Stimulated activated CD4-positive, alpha-beta T cell treated with anti-CD3 and anti-CD28 coated beads, TNF-alpha, amount 100 ng/mL, for 4 hours (primary cell): ENCODE measurements at places on chromosomes 1 and 21.

DNA sequence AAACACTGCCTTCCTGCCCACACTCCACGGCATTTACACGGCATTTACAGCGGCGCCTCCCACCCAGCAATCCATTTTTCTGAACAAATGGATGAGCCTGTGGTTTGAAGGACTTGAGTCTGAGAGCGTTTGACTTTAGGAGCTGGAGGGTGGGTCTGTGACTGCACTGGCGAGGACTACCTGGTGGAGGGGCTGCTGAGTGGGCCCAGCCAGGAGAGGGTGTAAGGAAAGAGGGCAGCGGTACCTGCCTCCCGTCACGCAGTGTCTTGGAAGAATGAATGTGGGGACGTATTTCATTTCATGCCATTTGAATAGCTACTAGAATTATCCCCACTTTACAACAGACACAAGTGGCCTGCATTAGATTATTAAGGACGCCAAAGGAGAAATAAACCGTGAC is 62.9 kb downstream of the B3GALT5 start:
- DNase-seq, result no peak

- DNase-seq, result no peak
These were observed 20.8 kb downstream of the OBSCN start for GRCh38 chr1:228228601-228229074.

DNA sequence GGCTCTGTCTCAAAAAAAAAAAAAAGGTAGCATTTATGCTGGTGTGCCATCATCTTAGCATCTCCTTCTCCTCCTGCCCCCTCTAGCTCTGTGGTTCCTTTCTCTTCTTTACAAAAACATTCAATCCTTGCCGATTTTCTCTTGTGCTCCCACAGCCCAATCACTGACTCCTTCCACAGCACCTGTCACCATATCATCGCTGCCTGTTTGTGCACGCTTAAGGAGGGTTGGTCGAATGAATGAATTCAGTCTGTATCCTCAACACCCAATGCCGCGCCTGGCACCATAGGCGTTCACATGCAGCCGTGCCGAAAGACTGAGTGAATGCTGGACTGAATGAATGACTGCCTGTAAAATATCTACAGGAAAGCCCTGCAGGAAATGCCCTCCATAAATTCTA is 7.9 kb downstream of the RNU5D-1 start:
- DNase-seq, result no peak

GRCh38 chr1:219812491-219813203 is 115.7 kb downstream of the SLC30A10 start:
- no peak for DNase-seq

GRCh38 chr1:116545359-116545705 is 25.5 kb downstream of the CD58 start:
- DNase-seq, result no peak

DNA sequence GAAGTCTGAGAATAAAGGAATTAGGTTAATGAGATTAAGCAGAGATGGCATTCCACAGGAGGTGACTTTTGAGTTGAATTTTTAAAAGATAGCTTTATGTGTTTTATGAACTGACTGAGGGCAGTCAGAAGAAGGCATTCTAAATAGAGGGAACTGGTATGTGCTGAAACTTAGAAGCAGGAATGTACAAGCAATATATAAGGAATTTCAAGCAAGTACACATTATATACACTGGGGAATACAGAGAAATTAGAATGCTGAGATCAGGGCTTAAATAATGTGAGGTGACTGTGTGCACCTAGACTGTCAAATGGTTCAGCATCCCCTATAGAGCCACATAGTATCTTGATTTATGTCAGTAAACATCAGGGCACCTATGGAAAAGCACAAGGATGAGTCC is 19.3 kb downstream of the WNT2B start:
- no peak for DNase-seq

- no peak for DNase-seq
These were observed 101.5 kb upstream of the TLR5 start for GRCh38 chr1:223244366-223245103.

- no peak for DNase-seq
These were observed at the start of gene BRINP2 for GRCh38 chr1:177170756-177171535. Gene BRINP2 (plus strand): TSS chr1:177170958. CDS start chr1:177229877, 58,919 bp downstream.

- DNase-seq, result no peak
These were observed 560 bp upstream of the CSDE1 start for GRCh38 chr1:114758256-114758832.

GRCh38 chr1:6331543-6332273 is 61.9 kb downstream of the ACOT7 start:
- DNase-seq, result no peak

DNA sequence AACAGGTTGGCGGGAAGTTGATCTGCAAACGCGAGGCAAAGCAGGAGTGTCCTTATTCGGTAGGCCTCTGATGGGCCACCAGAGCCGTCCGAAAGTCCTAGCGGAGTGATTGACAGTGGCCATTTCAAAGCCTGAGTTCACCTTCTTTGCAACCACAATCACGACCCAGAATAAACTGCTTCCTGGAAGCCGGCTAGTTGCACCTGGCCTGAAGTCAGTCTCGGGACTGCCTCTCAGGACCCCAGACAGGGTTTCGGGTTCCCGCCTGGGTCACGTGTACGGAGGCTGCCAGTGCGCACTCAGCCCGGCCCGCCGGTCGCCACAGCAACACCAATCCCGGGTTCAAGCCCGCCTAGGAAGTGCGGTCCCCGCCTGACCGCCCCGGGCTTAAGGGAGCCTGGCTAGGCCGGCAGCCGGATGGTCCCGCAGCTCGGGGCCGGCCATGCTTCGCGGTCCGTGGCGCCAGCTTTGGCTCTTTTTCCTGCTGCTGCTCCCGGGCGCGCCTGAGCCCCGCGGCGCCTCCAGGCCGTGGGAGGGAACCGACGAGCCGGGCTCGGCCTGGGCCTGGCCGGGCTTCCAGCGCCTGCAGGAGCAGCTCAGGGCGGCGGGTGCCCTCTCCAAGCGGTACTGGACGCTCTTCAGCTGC is at the start of gene TOR3A:
TOR3A (plus strand) TSS at position 384 of the 646 bp plus-strand sequence; CDS start at position 443, 59 bp downstream.
- DNase-seq, result peak; percentile 53

DNA sequence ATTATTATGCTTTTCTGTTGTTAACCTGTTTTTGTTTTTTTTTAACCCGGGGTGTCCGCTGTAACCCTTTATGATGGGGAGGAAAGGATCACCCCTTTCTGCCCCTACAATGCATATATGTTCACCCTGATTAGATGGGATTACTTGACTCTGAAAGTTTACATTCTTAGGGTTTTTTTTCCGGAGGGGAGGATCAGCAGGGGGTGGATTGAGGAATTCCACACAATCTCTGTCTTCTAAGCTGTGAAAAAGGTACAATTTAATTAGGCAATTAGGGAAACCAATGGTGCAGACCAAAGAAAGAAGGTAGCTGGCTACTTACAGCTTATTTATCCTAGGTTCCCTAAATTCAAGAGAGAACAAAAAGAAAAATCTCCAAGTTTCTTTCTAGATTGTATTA is 58.3 kb downstream of the EDEM3 start:
- DNase-seq, result no peak

GRCh38 chr1:207861442-207862177 is 49.3 kb downstream of the CD34 start:
- DNase-seq, result no peak

- no peak for DNase-seq
These were observed 123.2 kb downstream of the NTNG1 start for GRCh38 chr1:107264007-107264406.

GRCh38 chr1:97820470-97821188 is 100.2 kb downstream of the DPYD start:
- DNase-seq, result no peak

DNA sequence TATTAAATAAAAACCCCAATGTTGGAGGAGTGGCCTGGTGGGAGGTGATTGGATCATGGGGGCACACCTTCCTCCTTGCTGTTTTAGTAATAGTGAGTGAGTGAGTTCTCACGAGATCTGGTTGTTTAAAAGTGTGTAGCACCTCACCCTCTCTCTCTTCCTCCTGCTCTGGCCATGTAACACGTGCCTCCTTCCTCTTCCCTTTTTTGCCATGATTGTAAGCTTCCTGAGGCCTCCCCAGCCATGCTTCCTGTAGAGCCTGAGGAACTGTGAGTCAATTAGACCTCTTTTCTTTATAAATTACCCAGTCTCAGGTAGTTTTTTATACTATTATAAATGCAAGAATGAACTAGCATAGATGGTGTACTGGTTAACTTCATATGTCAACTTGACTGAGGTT is 68.0 kb downstream of the CCDC30 start:
- DNase-seq, result no peak

- DNase-seq, result no peak
These were observed 198.8 kb downstream of the CRB1 start for GRCh38 chr1:197466813-197467212.

GRCh38 chr1:97870589-97870988 is 50.2 kb downstream of the DPYD start:
- no peak for DNase-seq

DNA sequence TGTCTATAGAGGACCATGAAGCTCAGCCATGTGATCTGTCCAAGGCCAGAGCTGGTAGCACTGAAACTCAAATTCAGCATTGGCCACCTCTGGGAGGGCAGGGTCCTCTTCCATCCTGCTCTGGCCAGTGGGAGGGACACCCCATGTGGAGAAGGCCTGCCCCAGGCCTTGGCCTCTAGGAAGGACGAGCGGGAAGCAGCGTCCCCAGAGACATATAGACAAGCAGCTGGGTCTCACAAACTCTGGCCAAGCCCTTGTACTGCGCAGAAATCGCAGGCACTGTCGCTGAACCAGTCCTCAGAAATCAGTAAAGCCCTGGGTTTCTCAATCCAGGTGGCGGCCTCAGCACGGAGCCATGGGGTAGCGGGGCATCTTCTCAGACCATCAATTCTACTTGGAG is 180.7 kb downstream of the HIVEP3 start:
- DNase-seq, result no peak

GRCh38 chr1:9902060-9902452 is 8.0 kb downstream of the CTNNBIP1 start:
- DNase-seq, result no peak

- DNase-seq, result no peak
These were observed 6.0 kb downstream of the TMPRSS2 start for GRCh38 chr21:41501919-41502318.

DNA sequence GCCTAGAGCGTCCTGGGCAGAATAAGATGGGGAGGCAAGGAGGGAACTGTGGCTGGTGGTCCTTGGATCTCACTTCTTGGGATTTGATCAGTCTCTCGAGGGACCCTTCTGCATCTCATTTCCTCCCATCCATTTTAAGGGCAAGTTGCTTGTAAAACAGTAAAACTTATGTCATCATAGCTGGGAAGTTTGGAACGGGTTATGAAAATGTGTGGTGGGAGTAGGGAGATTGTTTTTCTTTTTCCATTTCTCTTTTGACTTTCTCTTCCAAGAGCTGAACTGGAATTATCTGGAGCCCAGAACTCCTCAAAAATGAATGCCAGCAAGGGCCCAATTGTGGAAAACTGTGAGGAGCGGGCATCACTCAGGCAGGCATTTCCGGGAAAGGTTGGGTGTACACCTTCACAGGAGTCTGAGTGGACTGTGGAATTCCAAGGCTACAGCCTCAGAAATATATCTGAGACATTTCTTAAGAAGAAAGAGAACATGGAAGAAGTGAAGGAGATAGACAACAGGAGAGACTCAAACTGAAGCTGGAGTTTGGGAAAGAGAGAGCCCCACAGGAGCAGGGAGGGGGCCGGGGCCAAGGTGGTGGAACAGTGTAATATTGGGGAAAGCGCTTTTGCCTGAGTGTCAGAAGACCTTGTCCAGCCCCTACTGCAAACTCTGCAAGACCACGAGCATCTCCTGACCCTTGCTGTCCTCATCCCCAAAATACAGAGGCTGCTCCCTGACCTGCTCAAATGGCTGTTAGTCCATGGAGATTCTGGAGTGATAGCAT is 185.1 kb downstream of the FOXD2 start:
- DNase-seq, result no peak

- no peak for DNase-seq
These were observed 86.8 kb downstream of the SLC45A1 start for GRCh38 chr1:8404460-8405370.

DNA sequence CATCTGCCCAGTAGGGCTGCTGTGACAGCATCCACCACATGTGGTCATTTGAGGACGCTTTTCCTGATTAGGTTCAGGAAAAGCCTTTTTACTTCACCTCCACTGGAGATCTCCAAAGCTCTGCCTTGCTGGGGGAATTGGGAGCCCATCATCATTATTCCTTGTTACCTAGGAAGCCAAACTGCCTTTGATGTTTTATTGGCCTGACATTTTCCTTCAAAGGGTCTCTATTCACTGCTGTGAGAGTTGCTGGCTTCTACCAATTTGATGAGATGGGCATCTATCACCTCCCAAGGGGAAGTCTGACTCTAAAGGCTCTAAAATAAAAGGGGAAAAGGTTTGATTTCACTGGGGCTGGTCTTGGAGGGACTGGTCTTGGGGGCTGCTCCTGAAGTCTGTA is 678.6 kb downstream of the PTPRU start:
- no peak for DNase-seq

GRCh38 chr1:31661856-31662255 is 17.2 kb upstream of the PEF1 start:
- no peak for DNase-seq

DNA sequence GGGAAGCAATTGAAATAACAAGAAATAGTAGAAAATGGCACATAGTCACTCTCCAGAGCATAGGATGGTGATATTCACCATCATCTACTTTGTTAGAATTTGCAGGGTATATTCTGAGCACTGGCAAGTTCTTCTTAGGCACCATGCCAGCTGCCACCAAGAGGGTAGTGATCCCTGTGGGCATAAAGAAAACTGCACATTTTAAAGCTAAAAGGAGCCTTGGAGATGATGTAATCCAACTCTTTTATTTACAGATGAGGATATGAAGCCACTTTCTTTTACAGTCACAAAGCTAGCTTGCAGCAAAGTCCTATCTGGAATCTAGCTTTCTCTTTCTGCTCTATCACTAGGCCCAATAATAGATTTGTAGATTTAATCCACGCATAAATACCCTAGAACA is 69.0 kb downstream of the PTGER3 start:
- no peak for DNase-seq

GRCh38 chr1:199002661-199003060 is 363.8 kb downstream of the PTPRC start:
- DNase-seq, result no peak

DNA sequence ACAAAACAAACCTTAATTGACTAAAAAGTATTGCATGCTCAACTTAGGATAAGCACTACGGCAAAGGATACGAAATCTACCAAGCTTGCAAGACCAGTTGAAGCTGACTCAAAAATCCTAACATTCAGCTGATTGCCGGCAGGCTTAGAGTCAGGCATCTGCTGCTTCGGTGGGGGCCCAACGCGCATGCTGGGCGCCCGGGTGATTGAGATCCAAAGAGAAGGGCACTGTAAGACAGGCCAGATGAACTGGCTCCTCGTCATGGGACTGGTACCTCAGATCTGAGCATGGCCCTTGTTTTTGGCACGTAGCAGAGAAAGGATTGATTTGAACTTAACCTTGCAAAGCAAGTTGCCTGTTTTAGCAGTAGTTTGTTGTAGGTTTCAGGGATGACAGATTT is 86.6 kb downstream of the PRDM2 start:
- no peak for DNase-seq

- DNase-seq, result no peak
These were observed 68.1 kb downstream of the JAK1 start for GRCh38 chr1:64898107-64898861.
